ENCODE measurements at places on chromosomes 11 and 22. TPM values are rescaled to one million over a fixed set of nuclear protein-coding genes. Genes with fewer than 3 reads are reported as not detected.

Gene POGLUT3
- 27.0 TPM for total RNA-seq

Gene FOLR2
- not detected for total RNA-seq

Gene SYT13
- not detected for total RNA-seq

Gene CD3E
- not detected for total RNA-seq

Gene PHOX2A
- total RNA-seq: not detected

Gene EFCAB6
- 1.5 TPM for total RNA-seq

Gene TLCD5
- total RNA-seq: 15.8 TPM

All from smooth muscle cell of the umbilical artery (primary cell).